ENCODE measurements at places on chromosomes 1 and 21.
A peak's percentile ranks its signal among the peaks of the same experiment; 100 is the strongest.

GRCh38 chr1:47751193-47751592 is 246.0 kb downstream of the TRABD2B start:
- DNase-seq = no peak

- DNase-seq = no peak
Observed at GRCh38 chr1:183025782-183026774, 2.9 kb downstream of the LAMC1 start.

- DNase-seq = no peak
Observed at GRCh38 chr21:45387506-45387905, 17.5 kb upstream of the COL18A1 start.

DNA sequence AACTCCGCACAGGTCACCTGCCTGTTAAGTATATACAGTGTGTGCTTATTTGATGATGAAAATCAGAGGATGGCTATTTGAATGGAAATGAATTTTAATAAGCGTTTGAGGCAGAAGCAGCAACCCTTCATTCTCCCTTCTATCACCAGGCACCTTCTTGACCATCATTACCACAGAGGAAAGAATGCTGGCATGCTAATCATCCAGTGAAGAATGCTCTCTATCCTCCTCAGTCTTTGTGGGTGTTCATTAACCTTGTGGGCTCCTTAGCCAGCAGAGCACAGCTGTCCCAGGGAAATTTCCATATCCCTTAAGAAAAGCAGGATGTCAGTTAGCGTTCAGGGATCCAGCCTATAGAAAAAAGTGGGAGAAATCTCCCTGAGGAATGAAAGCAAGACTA is 428.0 kb upstream of the CAMK1G start:
- DNase-seq = no peak

- DNase-seq = no peak
Observed at GRCh38 chr1:42817976-42818375, 779 bp upstream of the SVBP start.

DNA sequence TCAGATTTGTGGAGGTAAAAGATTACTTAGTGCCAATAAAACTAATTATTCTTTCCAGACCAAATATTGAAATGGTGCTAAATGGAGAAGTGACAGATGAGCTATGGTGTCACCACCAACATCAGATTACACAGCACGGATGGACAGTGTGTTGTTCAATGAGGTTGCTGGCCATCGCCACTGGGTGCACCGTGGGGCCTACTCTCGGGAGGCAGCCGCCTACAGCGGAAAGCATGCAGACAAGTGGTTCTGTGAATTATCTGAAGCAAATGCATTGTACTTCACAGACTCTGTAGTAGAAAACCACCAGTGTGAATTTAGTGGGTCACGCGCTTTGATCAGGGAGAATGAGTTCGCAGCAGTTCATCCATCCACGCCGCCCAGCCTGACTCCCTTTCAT is 42.3 kb downstream of the GNG4 start:
- DNase-seq = no peak

DNA sequence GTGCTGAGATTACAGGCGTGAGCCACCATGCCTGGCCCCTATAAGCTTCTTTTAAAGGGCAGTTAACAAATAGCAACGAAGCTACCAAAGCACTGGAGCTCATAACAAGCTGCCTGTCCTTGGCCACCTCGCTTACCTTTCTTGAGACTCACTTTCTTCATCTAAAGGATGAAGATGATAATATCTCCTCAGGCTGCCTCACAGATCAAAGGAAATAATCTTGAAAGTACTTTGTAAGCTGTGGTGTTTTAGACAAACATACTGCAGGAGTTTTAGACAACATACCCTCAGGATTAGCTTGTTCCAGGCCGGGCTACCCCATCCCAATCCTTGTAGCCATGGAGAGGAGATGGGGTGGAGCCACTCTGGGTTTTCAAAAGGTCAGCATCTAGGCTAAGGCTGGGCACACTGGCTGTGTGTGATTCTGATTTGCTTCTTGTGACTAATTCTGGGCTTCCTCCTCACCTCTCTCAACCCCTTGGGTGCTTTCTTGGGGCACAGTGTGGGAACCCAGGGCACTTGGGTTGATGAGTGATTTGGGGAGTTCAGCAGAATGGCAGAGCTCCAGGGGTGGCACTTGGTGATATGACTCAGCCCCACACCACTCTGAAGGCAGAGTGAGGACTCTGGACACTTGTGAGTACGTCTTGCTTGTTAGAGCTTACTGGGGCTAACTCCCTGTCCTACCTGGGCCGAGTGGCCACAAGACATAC is 5.2 kb downstream of the GPR25 start:
- no peak for DNase-seq

DNA sequence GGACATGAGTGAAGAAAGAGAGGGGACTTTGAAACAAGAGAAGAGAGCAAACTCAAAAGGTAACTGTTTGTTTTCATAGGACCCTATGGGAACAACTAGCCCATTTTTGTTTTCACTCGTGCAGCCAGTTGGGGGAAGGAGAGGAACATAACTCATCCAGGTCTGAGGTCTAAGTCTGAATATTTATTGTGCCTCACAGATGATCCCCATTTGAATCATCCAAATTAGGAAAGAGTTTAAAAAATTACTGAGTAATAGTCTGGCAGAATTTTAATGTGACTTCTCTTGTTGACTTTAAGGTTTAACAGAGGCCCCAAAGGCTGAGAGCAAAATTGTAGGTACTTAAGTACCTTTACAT is 10.4 kb upstream of the TSPAN2 start:
- no peak for DNase-seq

GRCh38 chr1:40901886-40902852 is 40.0 kb upstream of the CITED4 start:
- no peak for DNase-seq

DNA sequence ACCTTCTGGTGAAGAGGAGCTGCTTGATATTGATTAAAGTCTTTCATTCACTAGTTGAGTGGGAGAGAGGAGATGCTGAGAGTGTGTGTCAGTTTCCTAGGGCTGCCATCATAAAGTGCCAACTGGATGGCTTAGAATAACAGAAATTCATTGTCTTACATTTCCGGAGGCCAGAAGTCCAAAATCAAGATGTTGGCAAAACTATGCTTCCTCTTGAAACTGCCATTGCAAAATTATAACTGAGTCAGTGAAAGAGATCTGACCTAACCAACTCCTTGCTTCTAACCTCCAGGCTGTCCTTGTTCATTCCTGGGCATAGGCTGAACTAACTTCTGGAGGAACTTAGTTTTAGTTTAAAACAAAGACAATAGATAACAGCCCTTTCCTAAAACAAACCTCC is 47.1 kb downstream of the PTGS2 start:
- no peak for DNase-seq

- no peak for DNase-seq
Observed at GRCh38 chr1:197850042-197850441, 52.4 kb upstream of the C1orf53 start.

DNA sequence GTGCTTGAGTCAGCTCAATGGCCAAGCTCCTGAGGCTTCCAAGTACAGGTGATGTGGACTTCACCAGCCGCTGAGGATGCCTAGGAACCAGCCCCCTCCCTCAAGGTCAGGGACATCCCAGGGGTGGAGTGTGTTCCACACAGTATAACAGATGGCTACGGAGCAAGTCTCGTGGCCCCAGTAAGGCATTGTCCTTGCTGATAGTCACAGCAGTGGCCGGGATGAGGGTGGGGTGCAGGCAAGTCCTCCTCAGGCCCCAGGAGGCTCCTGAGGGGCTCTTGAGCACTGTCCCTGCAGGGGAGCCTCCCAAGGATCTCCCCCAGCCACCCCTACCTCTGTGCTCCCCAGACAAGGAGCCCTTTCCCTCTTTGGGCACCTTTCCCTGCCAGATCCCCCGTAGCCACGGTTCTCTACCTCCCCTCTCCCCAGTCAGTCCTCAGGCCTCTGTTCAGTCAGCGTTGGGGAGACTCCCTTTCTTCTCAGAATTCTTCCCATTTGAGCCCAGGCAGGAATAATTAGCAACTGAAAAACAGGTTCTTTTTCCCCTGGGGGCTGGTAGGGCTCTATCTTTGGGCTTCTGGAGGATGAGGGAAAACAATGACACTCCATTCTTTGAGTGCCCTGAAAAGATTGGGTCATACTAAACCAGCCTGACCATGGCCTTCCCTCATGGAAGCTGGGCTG is 7.1 kb upstream of the THEM5 start:
- DNase-seq = no peak

GRCh38 chr1:51518033-51518585 is 957 bp downstream of the EPS15 start:
- DNase-seq = peak; percentile 59

- no peak for DNase-seq
Observed at GRCh38 chr1:19525607-19526545, 40.5 kb upstream of the CAPZB start.

DNA sequence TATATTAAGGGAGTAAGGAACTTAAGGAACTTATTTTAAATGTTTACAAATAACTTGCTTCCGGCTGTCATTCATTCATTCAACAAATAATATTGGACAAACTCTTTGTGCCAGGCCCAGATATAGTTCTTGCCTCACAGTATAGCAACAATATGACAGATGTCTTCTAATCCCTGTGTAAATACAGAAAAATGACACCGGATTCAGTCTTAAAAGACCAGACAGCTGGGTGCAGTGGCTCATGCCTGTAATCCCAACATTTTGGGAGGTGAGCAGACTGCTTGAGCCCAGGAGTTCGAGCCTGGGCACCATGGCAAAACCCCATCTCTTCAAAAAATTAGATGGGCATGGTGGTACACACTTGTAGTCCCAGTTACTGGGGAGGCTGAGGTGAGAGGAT is 23.7 kb downstream of the EIF2B3 start:
- DNase-seq = no peak

DNA sequence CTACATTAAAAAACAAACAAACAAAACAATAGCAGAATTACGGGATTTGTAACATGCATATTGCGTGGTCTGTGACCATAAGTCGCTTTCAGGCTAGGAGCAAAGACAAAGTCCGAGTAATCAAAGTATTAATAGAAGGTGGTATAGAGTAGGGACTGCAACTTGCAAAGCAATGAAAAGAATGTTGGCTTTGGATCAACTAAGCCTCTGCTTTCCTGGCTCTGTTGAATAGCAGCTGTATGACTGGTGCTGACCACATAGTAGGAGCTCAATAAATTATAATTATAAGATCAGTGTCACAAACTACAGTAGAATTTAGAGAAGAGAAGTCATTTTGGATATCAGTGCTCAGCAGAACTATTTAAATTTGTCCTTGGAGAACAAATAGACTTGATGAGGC is 586.4 kb downstream of the DPYD start:
- DNase-seq = no peak

DNA sequence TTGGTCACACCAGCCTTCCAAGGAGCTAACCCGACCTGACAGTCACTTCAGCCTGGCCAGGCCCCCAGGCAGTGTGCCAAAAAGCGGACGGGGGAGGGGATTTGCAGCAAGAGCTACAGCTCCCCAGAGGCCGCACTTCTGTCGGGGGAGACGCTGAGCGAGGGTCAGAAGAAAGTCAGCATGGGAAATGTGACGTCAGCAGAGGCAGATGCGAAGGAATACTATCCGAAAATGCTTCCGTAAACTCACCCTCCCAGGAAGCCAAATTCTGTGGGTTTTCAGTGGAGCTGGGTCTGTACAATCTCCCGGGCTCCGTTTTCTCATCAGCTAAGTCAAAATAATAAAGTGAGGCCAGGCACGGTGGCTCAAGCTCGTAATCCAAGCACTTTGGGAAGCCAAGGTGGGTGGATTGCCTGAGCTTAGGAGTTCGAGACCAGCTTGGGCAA is 28.5 kb upstream of the ECE1 start:
- DNase-seq = peak; percentile 61
